ENCODE measurements at places on chromosomes 1 and 21.

DNA sequence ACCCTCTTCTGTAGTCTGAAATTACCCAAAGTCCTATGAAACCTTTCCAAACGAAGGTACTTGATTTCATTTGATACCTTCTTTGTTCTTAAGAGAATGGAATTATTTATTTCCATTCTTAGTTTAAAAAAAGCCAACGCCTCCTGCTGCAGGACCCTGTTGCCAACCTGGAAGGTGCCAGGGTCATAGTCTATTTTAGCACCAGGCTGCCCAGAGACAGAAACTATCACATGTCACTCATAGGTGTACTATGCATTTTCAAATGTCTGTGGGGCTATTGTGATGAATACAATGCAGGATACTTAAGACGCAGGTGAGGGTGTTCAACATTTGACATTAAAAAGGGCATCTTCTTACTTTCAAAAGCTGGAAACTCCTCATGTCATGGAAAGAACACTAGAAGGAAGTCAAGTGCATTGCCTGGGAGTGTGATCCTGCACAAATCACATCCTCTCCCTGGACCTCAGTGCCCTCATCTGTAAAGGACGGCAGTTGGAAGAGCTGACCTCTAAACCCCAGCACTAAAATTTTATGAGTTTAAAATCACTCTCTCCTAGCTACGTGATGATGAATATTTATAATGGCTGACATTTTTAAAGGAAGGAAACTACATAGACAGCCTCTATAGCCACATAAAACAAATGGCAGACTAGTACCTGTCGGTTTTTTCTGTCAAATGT, 107.3 kb upstream of the SYT6 start:
- no peak for DNase-seq

GRCh38 chr1:203206129-203206687, 19.7 kb upstream of the CHI3L1 start:
- no peak for DNase-seq

DNA sequence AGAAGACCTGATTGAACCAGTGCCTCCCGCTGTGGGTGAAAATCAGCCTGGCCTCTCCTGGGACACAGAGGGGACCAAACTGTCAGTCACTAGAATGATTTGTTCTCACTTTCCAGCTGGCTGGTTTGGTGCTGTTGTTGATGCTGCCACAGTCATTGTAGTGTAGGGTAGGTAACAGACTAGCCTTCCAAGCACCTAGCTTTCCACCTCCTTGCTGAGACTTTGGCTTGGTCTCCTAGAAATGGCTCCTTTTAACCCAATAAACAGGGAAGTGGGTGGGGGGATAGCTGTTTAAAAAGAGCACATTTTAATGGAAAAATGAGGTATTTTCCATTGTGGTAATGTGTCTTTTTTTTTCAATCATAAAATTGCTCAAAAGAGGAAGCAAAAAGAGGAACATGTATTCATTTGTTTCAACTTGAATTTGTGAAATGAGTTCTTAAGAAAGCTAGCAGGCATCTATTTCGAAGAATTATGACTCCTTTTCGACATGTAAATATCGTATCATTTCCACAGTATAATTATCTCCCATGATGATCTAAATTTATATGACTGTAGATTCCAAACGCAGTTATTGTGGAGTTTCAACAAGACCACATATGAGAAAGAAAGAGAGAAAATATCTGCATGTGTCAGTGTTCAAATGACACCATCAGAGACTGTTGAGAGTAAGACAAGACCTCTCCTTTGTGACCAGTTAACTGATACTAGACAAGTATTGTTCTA, 190.1 kb downstream of the HLX start:
- DNase-seq: no peak

- no peak for DNase-seq
These were observed 30.8 kb downstream of the RSPH1 start for GRCh38 chr21:42465008-42465802.

GRCh38 chr1:66478116-66478515, 55.8 kb upstream of the SGIP1 start:
- DNase-seq: no peak

- no peak for DNase-seq
These were observed 102.3 kb downstream of the SPSB1 start for GRCh38 chr1:9395018-9395417.

DNA sequence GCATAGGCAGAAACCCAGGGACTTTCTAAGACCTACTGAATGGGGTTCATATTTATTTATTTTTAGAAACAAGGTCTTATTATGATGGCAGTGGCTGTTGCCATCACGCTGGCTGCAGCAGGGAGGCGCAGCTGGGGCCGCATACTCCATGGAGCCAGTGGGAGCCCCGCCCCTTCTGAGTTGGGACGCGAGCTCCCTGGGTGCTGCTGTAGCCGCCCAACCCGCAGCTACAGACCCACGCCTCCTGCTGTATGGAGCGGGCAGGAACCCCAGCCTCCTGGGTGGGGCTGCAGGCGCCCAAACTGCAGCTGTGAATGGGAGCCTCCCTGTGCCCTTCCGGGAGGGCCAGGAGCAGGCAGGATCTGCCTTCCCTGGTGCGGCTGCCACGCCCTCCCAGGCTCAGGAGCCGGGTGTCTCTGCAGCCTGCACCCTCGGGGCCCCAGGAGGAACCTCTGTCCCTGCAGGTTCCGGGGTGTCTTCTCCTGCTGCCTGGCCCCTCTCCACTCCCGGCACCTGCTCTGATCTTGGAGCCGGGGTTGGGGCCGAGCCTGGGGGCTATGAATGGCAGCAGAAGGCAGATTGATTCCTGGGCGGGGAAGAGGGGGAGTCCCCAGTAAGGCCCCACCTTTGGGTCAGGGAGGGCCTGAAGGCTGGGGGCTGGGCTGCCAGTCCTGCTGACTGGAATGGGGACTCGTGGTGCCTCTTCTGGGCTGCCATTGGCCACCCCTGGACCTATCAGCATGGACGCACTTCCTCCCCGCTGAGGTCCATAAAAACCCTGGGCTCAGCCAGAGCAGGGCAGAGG, 66.5 kb upstream of the LRRN2 start:
- DNase-seq: no peak

DNA sequence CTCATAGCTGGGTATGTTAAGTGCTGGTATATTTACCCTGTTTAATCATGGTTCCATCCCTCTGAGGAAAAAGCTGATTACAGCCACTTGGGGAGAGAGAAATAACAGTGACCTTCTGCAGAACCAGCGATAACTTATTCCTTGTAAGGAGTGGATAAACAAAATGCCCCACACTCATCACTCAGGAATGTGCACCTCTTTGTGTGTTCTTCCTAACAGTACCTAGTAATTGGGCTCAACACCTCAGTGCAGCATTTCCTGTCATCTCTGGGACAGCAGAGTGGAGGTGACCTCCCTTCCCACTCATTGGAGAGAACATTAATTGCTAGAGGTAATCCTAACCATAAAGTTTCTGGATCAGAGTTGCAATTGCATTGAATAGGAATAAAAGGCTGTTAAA, 112.5 kb upstream of the F3 start:
- DNase-seq: no peak

- DNase-seq: no peak
These were observed 12.3 kb downstream of the ERO1B start for GRCh38 chr1:236269439-236269838.

DNA sequence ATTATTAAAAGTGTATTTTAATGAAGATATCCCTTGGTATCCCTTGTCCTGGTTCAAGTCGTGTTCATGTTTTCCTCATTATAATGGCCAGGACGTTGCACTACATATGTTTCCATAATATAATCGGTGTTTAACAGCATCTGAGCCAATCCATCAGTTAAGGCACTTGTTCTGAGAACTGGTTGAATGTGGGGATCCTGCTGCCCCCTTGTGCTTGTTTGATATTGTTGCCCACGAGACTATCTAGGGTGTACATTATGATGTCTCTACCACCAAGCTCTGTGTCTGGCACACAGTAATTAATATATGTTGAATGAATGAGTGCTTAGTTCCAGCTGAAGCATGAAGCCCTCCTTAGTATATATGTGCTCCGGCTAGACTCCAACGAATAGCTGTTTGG, 193.0 kb downstream of the CACNA1E start:
- DNase-seq: no peak

DNA sequence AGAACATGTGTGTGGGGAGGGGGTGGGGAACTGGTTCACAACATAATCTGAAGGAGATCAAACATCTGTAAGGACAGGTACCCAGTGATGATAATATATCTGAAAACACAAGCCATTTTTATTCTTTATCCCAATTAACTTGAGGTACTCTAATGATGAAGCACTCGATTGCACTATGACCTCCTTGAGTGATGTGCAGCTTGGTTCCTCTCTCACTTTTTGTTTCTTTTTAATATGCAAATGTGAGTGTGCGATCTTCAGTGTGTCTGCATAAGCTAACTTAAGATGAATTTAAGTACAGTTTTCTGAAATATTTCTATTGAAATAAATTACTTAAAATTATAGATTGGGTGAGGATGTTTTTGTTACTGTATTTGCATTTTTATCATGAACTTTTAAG, 50.6 kb upstream of the ANGPTL1 start:
- no peak for DNase-seq

Measured in activated naive CD4-positive, alpha-beta T cell treated with anti-CD3 and anti-CD28 coated beads, Interleukin-2, amount 50 U/mL, for 16 hours (primary cell).